Left ventricle myocardium superior (tissue), 1 donor: ENCODE measurements at places on chromosomes 5 and 9.

GRCh38 chr5:73633060-73633459 lies 7.1 kb downstream of the ARHGEF28 start:
- no peak for DNase-seq

GRCh38 chr5:82730913-82731312 lies 346.3 kb downstream of the TMEM167A start:
- no peak for DNase-seq

GRCh38 chr5:95068289-95068910 lies 216.5 kb downstream of the MCTP1 start:
- no peak for DNase-seq

DNA sequence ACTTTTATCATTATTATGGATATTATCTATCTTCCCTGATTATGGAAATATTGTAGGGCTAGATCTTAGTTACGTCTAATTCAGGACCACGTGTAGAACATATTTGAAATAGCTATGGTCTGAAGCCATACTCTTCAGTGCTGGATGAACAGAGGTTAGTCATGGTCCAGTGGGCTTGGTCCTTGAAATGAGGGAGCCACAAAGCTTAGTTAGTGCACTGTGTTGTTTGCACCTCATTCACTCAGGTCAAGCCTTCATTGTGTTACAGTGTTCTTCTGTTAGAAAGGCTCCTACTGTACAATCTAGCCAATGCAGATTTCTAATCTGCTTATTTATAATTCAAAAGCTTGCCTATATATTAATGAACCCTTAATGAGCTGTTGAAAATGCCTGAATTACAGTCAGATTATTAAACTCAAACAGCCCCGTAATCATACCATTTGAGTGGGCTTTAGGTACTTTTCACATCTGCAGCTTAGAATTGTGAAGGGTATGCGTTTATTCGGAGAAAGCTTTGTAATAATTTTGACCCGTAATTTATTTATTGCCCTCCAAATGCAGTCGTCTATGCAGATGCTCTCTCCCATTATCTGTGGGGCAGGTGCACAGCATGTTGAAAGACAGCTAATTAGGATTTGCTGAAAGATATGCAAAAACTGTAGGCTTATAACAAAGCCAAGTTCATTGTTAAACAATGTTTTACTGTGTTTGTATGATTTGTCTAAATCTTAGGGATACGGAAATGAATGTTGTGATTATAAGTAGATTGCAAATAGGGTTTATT lies 164.9 kb downstream of the PBX3 start:
- DNase-seq = no peak

DNA sequence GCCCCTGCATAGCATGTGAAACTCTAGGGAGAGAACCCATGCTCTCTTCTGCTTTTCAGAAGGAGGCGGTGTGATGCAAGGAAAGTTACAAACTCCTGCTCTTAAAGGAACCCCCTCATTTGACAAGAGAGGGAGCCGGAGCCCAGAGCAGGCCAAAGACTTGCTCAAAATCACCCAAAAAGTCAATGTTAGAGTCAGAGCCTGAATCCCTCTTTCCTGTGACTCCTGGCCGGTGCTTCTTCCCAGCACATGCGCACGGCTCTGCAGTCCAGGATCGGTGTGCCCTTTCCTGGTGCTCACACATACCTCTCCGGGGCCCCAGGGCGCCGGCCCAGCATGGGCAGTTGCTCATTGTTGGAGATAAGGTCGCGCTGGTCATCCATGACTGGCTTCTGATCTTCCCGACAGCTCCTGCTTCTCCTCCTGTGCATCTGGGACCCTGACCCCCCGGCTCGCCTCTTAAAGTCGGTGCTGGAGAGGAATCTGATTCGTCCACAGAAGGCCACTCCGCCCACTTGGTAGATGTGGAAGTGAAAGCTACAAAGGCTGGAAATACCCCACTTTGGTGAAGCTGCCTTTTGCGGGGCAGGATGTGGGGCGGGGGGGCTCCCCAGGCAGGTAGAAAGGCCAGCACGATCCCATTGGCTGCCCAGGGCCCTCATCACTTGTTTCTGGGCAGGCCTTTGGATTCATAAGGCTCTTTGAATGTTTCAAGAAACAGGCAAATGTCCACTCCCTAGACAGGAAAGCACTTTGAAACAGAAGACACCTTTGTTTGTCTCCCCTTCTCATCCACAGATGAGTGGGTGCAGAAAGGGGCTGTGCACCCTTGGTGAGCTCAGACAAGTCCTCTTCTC lies at the start of gene CD74:
Gene CD74 (minus strand): TSS at position 592 of the 857 bp plus-strand sequence. CDS start 161 bp downstream, at position 431.
- DNase-seq = peak; percentile 85

DNA sequence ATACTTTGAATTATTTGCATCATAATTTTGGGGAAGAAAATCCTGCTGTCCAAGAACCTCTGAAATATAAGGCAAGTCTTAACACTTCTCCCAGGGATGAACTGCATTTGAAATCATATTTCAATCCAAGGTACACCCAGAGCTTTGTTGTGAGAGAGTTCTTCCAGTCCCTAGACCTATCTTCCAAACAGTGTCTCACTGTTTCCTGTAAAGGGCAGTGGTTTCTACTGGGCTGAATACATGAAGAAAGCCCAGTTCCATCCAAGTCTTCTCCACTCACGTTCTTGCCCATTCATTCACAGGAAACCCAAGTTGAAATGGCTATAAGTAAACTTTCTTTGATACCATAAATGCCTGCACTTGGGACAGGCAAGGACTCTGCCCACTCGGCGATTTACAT lies 108.3 kb upstream of the LHFPL2 start:
- DNase-seq = no peak

DNA sequence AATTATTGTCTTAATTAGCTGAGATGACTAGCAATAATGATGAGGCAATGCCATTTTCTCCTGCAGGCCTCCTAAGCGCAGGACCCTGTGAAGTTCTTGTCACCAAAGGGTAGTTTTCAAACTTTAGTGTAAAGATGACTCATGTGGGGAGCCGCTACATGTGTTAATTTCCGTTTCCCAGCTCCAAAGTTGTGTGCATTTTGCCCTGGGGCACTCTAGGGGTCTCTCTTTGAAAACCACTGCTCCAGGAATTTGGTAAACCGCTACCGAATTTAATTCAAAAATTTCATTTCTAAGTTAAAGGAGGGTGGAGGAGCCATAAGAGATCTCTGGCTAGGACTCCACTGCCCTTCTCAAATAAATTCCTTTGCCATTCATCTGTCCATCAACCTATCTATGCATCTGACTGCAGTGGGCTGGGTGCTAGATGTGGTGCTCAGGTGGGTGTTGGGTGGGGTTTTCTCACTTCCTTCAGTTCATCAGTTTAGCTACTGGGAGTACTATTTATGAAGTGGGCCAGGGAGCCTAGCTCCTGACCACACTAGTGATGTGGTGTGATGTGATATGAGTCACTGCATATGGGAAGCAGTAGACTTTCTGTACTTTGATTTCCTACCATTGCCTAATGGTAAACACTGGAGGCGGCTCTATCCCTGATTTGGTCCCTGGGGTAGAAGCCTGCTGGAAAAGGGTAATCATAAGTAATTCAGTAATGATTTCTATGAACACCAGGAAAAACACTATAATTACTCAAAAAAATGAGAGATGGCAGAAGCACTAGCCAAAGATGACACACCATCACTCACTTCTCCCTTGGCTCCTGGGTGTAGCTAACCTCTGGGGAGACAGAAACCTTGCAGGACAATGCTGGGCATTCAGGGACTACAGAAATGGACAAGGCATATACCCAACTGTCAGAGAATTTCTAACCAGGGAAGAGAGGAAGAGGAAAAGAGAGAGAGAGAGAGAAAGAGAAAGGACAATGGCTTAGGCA lies 4.0 kb upstream of the ZSWIM6 start:
- no peak for DNase-seq

GRCh38 chr5:172594431-172594830 lies 46.6 kb upstream of the NEURL1B start:
- DNase-seq = no peak

- DNase-seq = no peak
Observed at GRCh38 chr5:20649966-20650365, 662.0 kb upstream of the CDH18 start.

DNA sequence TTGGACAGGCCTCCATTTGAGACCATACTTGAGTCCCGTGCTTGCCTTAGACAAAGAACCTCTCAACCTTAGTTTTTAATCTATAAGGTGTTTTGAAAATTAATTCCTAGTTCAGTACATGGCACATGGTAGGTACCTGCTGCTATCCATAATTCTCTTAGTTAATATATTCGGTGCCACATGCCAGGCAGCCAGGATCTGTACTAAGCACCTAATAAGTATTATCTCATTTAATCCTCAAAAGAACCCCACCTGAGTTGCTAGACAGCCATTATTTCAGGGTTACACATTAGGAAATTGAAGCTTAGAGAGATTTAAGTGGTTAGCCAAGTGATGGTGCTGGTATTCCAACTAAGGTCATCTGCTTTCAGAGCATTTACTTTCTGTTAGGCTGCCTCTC lies 29.9 kb downstream of the NSD1 start:
- no peak for DNase-seq

DNA sequence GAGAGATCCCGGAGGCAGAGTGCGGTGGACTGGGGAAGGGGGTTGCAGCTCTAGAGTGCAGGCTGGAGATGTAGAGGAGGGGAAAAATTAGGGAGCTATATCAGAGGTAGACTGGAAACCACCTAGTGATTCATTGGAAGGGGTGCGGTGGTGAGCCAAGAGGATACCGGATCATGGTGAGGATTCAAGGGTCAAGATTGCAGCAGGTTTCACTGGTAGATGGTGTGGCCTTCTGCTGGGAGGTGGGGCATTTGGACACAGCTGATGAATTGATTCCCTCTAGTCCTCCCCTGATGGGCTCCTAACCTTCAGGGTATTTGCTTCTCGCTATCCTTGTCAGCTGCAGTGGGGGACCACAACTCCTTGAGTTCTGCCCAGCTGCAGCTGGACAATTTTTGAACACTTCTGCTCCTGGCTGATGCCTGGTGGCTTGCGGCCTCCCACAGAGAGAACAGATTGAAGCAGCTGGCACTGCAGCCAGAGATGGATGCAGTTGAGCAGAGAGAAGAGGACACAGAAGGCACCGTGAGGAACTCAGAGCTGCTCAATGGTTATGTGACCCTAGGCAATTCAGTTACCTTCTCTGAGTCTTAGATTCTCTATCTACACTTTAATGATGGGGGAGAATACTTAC lies 134.4 kb upstream of the ABCA1 start:
- no peak for DNase-seq

DNA sequence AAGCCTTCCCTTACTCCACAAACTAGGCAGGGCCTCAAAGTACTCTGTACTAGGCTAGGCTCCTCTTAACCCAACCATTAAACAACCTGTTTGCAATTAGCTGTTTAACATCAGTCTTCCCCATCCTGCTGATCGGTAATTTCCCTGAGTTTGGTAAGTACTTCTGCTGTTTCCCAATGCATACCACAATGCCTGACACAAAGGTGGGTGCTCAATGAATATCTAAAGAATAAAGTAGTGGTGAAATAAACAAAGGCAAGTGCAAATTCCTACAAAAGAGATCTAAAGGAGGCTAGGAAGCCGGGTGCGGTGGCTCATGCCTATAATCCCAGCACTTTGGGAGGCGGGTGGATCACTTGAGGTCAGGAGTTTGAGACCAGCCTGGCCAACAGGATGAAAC lies 25.0 kb downstream of the FBXW2 start:
- DNase-seq = no peak

DNA sequence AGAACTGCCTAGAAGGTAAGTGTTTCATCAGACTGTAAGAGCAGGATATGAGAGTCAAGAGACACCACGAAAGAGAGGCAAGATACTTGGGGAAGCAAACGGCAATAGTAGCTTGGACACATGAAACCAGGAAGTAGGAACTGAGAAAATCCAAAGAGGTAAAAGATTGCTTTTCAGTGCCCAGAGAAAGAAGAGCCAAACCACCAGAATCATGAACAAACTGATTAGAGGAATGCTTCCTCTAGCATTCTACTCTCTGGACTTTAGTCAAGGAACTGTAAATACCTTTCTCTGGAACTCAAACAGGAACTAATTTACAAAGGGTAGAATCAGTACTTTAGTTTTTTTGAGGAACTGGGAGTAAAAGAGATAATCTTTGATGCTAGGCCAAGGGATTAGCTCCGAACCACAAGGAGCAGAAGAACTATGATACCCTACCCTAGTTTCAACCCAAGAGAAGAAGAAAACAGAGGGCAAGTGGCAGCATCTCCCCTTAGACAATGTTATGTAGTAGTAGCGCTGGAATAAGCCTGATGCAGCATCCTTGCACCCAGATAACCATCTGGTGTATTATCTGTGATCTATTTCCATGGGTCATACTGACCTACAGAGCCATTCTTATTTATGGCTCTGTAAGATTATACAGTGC lies 41.3 kb downstream of the EFCAB9 start:
- no peak for DNase-seq

DNA sequence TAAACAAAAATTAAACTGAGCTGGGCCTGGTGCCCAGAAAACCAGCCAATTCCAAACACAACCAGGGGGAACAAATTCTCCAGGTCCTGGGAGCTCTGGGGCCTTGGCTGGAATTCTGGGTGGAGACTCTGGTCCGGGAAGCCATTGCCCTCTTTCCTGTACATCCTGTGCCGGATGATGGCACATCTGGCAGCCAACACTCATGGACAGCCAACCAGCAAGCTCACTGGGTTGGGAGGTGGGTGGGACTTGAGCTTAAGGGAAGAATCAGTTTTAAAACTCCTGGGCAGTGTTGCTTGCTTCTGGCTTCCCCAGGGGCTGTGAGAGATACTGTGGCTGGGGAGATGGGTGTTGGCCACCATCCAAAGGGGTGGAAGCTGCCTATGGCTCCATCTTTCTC lies 56.1 kb downstream of the PCDH1 start:
- DNase-seq = no peak

- no peak for DNase-seq
Observed at GRCh38 chr9:79693750-79694149, 122.0 kb downstream of the TLE4 start.

- no peak for DNase-seq
Observed at GRCh38 chr9:76181020-76181641, 213.1 kb downstream of the RFK start.

DNA sequence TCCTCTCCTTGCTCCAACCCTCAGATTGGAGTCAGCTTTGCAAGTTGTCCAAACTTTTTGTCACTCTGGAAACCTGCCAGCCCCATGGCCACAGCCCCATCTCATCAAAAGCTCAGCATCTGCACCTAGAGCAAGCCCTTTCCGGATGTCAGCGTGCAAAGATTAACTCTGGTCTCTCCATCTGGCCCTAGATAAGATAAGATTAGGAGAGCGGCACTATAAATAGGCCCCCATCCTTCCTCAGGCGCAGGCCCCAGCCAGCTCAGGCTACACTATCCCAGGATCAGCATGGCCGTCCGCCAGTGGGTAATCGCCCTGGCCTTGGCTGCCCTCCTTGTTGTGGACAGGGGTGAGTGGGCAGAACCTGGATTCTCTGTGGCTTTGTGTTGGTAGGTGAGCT lies at the start of gene SPINK4:
Gene SPINK4 (plus strand): TSS at position 247 of the 400 bp plus-strand sequence. CDS start 42 bp downstream, at position 289.
- DNase-seq = peak; percentile 54
